ENCODE measurements at places on chromosomes 3 and 15.
A peak's percentile ranks its signal among the peaks of the same experiment; 100 is the strongest.

DNA sequence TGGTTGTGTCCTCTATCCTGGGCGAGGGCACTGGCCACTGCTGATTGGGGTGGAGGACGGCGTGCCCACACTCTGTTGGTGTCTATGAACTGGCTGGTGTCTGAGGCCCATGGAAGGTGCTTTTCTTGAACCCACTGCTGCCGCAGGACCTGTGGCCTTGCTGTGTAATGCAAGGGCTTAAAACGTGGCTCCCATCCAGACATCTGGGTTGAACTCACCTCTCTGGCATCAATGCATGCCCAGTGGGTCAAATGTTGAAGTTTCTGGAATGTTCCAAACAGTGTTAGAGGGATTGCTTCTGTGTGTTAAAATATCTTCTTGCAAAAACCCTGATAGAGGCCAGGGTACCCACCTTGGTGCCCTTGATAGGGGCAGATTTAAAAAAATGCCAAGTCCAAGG lies 42.6 kb downstream of the FAM3D start:
- DNase-seq = no peak

DNA sequence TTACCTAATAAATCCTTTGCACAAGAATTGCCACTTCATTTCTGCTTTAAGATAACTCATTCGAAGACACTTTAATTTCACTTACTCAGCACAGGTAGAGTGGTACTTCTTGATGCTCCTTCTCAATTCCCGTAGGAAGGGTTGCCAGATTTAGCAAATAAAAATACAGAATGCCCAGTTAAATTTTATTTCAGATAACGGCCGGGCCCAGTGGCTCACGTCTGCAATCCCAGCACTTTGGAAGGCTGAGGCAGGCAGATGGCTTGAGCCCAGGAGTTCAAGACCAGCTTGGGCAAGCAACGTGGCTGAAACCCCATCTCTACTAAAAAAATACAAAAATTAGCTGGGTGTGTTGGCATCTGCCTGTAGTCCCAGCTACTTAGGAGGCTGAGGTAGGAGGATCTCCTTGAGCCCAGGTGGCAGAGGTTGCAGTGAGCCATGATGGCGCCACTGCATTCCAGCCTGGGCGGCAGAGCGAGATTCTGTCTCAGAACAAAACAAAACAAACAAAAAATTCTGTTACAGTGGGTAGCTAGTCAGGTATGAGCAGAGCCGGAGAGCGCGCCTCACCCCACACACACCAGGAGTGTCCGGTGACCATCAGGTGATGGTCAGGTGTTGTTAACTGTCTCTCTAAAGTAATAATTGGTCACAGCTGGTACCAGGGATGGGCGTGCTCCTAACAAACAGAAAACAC lies 92.8 kb downstream of the DNAH12 start:
- no peak for DNase-seq

- no peak for DNase-seq
Observed at GRCh38 chr3:160049988-160050387, 61.4 kb downstream of the IL12A start.

DNA sequence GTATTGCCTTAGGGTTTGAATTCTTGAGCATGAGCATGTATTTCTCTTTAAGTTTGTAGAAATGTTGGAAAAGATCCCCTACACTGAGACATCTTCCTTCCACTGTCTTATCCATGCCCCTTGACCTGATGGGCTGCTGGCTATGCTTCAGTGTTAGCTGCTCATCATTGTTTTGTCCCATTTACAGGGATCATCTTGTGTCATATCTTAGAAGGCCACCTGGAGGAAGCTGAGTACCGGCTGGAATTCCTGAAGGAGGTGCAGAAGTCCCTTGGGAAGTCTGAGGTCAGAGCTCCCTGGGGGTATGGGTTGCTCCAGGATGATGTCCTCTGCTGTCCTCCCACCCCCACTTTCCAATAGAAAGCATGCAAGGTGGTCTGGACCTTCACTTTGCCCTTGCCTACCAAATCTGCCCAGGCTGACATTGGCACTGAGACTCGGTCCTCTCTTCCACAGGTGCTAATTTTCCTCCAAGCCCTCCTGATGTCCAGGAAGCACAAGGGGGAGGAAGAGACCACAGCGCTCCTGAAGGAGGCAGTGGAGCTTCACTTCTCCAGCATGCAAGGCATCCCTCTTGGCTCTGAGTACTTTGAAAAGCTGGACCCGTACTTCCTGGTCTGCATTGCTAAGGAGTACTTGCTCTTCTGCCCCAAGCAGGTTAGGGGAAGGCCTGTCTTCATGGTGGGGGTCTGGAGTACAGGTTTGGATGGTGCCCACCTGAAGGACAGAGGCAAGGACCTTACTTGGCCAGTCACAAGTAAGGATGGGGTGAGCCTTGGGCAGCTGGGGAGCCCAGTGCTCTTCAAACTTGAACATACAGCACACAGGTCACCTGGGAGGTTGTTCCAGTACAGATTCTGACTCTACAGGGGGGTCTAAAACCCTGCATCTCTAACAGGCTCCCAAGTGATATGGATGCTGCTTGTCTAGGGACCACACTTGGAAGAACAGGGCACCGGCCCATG lies 17.7 kb downstream of the TTC21A start:
- DNase-seq = no peak

DNA sequence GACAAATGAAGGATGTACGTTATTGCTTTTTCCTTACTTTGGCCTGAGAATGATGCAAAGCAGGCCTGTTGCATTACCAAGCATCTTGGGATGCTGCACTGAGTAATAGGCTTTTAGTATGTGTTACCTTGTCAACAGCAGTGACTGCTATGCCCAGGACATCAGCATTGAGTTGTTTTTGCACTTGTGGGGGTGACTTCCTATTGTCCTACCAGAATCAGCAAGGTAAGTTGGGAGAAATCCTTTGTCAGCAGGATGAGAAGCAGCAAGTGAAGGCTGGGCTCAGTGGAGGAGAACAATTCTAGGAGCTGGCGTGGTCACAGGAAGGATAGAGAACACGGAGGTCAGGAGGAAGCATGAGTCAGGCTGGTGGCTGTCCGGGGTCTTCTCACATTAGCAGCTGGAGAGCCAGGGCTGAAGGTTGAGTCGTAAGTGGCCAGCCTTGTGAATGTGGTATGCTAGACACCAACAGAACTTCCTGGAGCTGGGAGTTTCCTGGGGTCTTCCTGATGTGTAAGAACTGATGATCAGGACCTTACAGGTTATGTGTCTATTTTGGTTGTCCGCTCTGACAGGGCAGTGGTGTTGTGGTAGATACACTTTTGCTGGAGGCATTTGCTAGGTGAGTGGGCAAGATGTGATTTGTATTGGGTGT lies 142.7 kb downstream of the FNDC3B start:
- DNase-seq = no peak

DNA sequence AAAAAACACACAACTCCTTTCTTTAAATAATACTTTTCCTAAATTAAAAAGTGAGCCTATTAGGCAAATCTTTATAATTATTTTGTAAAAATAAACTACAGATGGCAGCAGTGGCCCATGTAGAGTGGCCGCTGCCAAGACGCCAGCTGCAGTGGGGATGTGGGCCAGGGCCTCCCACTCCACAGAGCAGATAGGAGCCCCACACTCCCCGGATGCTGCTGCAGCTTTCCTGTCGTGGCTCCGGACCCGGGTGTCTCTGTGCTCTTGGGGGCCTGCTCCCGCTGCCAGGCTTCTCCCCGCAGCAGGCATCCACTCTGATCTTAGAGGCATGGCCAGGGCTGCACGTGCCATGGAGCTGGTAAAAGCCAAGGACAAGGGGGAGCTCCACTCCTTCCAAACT lies 67.5 kb downstream of the PROS1 start:
- DNase-seq = no peak

GRCh38 chr3:43769097-43769884 lies 78.6 kb downstream of the ABHD5 start:
- peak; percentile 56 for DNase-seq

GRCh38 chr3:182486463-182486862 lies 306.8 kb upstream of the ATP11B start:
- no peak for DNase-seq

DNA sequence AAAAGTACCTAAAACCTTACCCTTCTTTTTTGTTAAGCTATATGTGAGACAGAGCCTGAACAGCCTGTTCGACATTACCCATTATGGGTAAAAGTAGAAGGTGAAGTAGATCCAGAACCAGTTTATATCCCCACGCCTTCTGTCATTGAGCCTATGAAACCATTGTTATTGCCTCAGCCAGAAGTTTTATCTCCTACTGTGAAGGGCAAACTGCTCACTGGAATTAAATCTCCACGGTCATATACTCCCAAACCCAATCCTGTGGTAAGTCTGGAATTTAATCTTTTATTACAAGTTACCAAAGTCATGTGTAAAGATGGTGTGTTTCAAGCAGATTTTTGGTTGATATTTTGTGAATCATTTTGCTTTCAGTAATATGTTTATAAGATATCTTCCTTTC lies 47.1 kb upstream of the MAPKBP1 start:
- no peak for DNase-seq

GRCh38 chr3:39812537-39812936 lies 3.1 kb downstream of the MYRIP start:
- no peak for DNase-seq

DNA sequence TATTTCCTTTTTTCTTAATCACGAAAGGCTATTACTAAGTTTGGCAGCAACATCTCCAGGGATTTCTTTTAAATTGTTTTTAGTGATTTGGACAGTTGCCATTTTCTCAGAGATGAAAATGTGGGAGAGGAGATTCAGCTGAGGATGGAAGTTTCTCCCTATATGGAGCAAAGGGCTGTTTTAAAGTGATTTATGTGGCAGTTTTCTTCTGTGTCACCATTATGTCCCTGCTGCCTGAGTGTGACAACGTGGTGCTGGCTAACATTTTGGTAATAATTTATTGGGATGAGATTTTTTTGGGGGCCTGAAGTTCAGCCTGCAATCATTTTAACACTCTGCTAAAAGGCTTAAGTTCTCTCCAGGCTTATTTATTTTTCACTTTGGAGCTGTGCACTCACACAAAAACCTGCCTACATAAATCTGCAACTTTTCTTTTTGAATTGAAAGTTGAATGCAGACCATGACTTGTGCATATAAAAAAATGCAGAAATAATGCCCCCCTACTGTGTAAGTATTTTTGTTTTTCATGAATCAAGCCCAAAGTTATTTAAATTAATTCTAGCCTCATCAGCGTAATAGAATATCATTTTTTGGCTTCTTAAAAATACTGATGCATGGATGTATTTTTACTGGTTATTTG lies 210.9 kb downstream of the ZIC1 start:
- DNase-seq = no peak

DNA sequence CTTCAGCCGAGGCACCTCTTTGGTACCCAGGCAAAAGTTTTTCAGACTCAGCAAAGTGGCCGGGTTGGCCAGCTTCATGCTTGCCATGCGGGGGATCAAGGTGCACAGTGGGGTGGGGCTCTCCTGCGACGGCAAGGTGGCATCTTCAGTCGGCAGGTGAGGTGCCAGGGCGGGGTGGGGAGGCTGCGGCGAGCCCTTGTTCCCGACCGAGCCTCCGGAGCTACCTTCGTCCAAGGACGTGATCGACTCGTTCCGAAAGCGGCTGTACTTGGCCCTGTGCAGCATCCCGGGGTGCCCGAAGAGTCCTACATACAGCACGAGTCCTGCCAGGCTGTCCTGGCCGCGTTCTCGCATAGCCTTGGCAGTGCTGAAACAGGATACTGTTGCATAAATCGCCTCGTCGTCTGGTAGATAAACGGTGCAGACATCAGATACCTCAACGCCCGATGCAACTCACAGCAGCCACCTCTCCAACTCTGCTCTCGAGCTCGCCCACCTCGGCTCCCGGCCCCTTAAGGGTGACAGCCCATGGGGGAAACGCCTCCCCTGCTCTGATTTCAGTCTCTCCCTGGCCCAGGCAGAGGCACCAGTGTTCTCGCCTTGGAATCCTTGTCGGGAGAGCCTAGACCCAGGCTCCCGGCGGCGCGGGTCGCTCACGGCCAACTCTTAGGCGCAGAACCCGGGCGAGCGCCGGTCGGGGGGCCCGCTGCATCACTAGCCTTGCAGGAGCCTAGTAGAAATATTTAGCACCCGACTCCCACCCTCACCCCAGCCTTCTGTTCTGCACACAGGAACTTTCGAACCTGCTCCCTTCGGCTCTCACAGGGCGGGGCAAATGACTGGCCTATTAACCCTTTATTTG lies 826 bp downstream of the SHC4 start:
- DNase-seq = no peak

DNA sequence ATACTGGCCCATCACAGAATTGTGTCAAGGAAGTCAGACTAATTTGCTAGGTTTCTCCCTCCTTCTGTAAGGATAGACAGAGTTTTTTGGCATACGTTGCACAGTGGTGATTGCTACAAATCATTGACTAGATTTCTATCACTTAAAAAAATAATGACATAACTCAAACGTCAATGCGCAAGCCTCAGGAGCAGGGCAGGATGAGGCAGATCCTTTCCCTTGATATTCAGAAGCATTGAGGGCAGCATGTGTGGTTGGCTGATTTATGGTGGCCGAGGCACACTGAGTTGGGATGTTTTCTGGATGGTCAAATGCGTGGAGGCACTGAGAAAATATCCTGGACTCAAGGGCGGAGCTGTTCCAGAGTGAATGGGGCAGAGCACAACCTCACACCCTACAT lies 14.4 kb downstream of the THSD4 start:
- no peak for DNase-seq

DNA sequence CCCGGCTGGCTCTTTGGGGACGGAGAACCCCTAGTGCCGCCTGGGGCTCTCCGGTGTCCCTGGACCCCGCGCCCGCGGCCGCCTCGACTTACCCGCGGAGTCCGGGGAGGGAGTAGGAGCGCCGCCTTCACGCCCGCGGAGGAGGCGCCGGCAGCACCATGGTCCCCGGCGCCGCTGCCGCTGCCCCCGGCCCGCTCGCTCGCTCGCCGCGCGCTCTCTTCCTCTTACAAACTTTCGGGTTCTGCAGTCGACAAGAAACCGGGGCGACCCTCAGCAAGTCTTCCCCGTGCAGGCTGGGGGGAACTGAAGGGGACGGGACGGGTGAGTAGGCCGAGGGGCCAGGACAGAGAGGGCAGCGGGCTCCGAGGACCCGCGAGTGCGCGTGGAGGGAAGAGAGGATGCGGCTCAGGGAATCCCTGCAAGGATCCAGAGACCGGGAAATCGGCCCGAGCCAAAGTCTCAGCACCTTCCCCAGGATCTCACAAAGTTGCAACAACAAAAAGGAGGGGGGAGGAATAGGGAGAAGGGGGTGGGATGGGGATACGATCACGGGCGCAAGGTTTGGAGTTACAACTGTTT lies 2.0 kb downstream of the FOXP1 start:
- peak; percentile 11 for DNase-seq

DNA sequence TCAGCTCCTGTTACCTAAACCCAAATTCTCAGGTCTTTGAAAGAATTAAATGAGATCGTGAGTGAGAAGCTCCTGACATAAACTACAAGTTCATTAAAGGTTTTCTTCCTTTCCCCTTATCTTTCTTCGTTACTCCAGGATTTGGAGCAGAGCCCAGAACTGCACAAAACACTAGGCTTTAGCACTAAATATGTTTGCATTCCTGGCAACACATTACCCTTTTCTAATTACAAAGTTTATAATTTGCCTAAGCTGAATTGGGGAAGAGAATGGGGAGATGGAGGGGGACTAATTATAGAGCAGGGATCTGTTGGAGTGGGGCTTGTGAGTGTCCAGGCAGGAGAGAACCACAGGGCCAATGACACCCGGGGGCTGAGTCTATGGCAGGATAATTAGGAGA lies 109.7 kb downstream of the SV2B start:
- no peak for DNase-seq

All from stimulated activated CD8-positive, alpha-beta memory T cell treated with anti-CD3 and anti-CD28 coated beads, Interleukin-4, amount 100 ng/mL, for 24 hours (primary cell).